Activated T-cell treated with anti-CD3 and anti-CD28 coated beads, Interleukin-2, amount 50 U/mL, for 4 hours (primary cell): ENCODE measurements at places on chromosomes 6 and 20.

DNA sequence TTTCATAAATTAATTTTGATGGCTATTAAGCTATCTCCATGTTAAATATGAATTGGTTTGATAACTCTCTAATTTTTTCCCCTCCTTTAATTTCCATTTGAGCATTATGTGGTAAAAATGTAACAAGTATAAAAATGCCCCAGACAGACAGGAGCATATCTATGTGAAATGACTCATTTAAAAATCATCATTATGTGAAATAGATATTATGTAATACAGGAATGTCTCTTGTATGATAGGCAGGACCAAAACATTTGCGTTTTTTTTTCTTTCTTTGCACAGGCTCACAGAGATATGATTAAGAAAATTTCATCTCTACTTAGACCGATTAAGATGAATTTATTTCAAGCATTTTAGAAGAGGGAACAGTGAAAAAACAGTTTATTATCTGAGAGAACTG, 95.8 kb downstream of the AKAP7 start:
- no peak for DNase-seq

GRCh38 chr20:55140631-55141030, 665.2 kb downstream of the DOK5 start:
- DNase-seq, result no peak

DNA sequence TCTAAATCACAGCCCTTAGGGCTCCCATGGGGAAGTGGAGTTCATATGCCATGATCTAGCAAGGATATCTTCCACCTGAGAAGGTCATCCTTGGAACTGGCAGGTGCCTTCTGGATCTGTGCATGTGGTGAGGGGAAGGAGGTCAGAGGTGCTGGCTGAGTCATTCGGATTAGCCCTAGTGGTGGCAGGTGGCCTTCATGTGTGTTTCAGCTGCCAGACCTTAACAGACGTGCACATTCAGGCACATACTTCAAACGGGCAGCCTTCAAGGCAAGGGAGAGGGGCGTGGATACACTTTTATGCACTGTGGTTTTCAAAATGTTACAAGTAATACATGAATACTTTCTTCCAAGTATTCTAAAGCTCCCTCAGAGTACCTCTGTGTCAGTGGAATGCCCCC, 51.2 kb downstream of the BMP6 start:
- DNase-seq, result no peak

- no peak for DNase-seq
These were observed 2.2 kb downstream of the SNX21 start for GRCh38 chr20:45835825-45836224.

GRCh38 chr6:121670511-121670910, 235.1 kb downstream of the GJA1 start:
- DNase-seq, result no peak

DNA sequence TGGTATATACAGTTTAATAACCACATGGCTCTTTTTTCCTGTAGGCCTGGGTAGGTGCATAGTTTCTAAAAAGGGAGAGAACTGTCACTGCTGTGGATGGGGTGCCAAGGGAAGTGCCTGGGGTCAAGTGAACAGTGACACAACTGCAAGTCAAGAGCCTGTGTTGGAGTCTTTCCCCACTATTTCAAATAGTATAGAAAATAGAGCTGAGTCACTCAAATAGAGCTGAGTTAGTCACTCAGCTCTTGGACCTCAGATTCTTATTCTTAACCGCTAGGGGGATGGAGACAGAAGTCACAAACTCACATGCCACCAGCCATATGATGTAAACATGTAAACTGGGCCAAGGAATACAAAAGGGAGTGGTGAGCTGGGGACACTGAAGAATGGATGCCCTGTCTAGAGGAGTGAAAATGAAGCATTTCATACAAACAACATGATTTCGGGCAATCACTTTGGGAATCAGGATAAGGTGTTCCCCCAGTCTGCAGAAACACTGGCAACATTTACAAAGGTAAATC, 2.1 kb downstream of the NQO2 start:
- no peak for DNase-seq

GRCh38 chr6:25346064-25346463, 66.9 kb downstream of the CARMIL1 start:
- no peak for DNase-seq

GRCh38 chr6:49563006-49563886, 12.8 kb downstream of the C6orf141 start:
- no peak for DNase-seq

GRCh38 chr6:42047790-42048405, 2.4 kb upstream of the TAF8 start:
- no peak for DNase-seq

- DNase-seq, result no peak
These were observed 222.9 kb downstream of the UBE3D start for GRCh38 chr6:82842721-82843120.
